ENCODE measurements at places on chromosomes 16 and 17.

- DNase-seq: peak; percentile 51
Measured at GRCh38 chr17:48593840-48594537, 410 bp upstream of the HOXB5 start.

GRCh38 chr16:53966821-53967571 lies 263.0 kb downstream of the FTO start:
- DNase-seq: no peak

DNA sequence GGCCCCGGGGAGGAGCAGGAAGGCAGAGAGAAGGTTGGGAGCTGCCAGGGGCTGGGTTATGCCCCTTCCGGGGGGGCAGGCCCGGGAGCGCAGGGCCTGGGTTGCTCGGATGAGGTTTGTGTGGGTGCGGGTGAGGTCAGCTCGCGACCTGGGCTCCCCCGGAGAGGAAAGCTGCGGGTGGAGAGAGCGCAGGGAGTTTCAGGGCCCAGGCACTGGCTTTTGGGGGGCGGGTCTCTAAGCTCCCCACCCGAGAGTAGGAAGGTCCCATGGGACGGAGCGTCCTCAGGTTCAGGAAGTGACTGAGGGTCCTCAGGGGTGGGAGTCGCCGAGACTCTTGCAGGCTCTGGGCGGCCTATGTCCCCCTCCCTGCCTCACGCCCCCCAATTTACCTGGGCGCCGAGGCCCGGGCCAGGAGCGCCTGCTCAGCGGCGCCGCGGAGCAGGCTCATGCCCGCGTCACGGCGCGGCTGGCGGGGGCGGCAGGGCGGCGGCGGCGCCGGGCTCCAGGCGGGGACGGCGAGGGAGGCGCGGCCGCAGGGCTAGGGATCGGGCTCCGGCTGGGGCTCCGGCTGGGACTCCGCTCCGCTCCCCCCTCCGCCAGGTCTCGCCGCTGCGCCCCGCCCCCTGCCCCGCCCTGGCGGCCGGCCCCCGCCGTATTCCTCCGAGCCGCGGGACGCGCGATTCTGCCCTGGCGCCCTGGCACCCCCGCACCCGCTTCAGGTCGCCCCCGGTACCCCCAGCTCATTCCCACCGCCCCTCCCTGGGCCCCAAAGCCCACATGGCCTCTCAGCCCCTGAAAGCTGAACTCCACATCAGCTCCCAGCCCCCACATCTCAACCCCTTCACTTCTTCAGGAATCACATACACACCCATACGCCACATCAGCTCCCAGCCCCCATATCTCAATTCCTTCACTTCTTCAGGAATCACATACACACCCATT lies at the start of gene DOK4:
Gene DOK4, minus strand, starts transcription at position 578 of the 942 bp plus-strand sequence. CDS start 6,986 bp downstream, outside the sequence.
- DNase-seq: peak; percentile 60

GRCh38 chr16:88989852-88990547 lies 13.0 kb upstream of the CBFA2T3 start:
- DNase-seq: no peak

DNA sequence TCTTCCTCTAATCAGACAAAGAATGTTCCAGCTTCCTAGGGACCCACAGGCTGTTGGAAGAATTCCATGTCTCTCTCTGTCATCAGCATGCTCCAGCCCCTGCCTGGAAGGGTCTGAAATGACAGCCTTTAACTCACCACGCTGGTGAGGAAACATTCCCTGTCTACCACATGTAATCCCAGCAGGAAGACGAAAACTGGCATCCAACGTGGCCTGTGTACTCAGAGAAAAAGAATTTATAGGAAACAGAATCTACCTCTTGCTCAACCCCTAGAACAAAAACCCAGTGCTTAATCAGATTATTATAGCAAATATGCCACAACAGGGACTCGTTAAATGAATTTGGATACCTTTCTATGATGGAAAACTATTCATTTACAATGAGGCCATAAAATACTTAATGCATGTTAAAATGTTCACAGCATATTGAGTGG lies 147.3 kb upstream of the FOXF1 start:
- no peak for DNase-seq

DNA sequence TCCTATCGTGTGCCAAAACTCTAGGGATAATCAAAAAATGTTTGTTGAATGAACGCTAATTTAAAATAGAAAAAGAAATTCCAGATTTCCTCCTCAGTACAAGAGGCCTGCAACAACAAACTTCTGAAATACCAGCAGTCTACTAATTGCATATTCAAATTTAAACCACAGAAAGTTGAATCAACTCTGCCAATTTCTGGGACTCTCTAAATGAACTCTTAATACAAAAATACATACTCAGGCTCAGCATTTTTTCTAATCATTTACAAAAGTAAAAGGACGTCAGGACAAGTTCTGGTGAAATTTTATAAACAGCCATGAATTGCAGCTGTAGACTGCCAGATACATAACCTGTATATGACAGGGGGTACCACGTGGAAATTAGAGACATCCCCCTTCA lies 49.0 kb downstream of the KANSL1 start:
- no peak for DNase-seq

GRCh38 chr17:38538906-38539305 lies 66.8 kb downstream of the SRCIN1 start:
- DNase-seq: no peak

DNA sequence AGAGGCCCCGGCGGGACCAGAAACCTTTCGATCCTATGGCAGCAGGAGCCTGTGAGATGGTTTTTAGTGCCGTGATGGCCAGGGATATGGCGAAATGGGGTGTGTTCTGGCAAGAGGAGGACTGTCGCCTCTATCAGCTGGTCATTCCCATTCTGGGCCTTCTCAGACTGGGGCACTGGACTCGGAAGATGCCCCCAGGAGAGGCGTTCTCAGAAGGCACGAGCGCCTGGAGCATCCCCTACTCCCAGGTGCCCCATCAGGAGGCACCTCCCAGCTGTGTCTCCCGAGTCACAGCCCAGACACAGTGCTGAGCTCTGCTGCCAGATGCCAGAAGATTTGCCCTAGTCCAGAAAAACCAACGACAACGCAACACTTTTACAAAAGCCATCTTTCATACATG lies 54.6 kb upstream of the ENDOV start:
- DNase-seq: no peak

- DNase-seq: no peak
Measured at GRCh38 chr17:67017910-67018309, 26.4 kb upstream of the CACNG1 start.

DNA sequence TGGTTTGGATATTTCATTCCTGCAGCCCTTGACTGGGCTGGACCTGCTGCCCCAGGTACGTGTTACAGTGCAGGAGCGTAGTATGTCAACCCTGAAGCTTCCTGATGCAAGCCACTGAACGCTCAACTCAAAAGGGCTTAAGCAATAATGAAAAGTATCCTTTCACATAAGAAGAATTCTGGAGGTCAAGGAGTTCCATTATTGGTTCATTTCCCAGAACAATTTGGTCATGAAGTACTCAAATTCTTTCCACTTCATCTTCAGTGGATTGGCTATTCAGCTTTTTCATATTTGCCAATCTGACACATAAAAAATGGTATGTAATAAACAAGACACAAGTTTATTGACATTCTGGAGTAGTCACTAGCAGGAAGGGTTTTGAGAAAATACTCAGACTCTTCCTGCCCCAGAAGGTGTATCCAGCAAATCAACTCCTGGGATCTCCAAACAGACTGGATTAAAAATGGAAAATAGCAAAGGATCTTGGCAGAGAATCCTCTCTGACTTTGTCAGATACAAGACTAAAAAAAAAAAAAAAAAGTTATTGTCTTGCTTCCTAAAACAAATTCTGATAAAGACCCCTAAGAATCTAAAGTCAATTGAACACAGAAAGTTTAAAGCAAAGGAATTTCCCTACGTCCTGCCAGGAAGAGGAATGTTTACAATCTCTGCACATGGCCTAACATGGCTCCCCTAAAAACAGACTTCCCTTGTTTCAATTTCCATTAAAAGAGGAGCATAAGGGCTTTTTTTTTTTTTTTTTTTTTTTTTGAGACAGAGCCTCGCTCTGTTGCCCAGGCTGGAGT lies 37.5 kb upstream of the WSB1 start:
- no peak for DNase-seq

DNA sequence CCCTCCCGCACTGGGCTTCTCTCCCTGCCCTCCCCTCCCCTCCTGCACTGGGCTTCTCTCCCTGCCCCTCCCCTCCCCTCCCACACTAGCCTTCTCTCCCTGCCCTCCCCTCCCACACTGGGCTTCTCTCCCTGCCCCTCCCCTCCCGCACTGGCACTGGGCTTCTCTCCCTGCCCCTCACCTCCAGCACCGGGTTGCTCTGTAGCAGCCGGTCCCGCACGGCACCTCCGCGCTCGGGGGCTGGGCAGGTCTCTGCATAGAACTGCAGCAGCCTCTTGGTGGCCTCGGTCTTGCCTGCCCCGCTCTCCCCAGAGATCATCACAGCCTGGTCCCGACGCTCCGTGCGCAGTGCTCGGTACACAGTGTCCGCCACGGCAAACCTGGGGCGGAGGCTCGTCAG lies 9.8 kb downstream of the MYO1C start:
- DNase-seq: no peak

GRCh38 chr16:81449241-81449640 lies 4.6 kb downstream of the CMIP start:
- no peak for DNase-seq

DNA sequence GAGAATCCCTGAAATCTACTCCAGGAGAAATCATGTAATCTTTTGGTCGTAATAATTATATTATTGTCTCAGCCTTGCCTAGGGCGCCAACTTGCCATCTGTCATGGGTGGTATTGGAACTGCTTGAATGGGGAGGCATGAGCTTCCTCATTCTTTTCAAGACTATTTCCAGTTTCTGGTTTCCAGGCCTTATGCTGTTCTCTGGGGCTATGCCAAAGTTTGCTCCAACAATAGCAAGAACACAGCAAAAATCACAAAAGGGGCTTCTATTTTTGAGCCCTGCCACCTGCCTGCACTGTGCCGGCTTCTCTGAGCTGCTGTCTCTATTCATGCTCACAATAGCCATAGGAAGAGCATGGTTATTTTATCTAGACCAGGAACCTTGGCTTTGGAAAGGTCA lies 111.7 kb downstream of the SPECC1 start:
- no peak for DNase-seq
